ENCODE measurements at places on chromosomes 7 and 10.

DNA sequence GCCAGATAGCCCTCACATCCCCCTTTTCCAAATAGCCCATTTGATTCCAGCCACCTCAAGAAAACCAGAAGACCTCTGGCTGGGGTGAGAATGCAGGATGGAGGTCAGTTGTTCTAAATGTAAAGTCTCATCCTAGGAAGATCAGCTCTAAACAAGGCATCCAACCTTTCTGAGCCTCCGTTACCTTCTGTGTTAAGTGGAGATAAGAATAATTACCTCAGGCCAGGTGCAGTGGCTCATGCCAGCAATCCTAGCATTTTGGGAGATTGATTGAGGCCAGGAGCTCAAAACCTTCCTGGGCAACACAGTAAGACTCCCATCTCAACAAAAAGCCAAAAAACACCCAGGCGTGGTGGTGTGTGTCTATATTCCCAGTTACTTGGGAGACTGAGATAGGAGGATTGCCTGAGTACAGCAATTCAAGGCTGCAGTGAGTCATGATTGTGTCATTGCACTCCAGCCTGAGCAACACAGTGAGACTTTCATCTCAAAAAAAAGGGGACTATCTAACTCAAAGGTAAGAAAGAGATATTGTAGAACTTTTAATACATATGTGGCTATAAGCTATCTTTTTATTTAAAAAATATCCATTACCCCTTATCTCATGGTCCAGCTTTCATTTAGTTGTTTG, 43.5 kb downstream of the PRTFDC1 start:
- DNase-seq, result no peak

- no peak for DNase-seq
These were observed 11.4 kb downstream of the STK31 start for GRCh38 chr7:23721456-23721855.

- no peak for DNase-seq
These were observed 244.9 kb downstream of the MAD1L1 start for GRCh38 chr7:1987591-1988532.

GRCh38 chr10:74674927-74675326, 151.5 kb upstream of the KAT6B start:
- DNase-seq, result no peak

GRCh38 chr7:665736-666453, 60.6 kb upstream of the DNAAF5 start:
- no peak for DNase-seq

DNA sequence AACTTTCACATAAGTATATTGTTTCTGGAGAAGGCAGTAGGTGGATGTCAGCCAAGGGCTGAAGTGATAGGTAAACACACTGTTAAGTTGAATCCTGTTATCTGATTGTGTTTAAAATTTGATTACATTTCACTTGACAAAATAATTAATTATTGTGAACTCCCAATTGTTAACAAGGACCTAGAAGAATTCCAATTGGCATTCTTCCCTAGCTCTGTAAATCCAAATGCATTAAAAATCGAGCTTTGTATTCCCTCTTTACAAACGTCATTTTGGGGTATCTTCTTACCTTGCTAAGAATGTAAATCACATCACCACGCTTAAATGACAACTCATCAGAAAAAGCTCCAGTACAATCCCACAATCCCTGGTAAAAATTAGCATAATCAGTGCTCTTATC, 179.9 kb downstream of the SKAP2 start:
- DNase-seq, result no peak

GRCh38 chr10:7908541-7909210, 90.4 kb downstream of the TAF3 start:
- no peak for DNase-seq

DNA sequence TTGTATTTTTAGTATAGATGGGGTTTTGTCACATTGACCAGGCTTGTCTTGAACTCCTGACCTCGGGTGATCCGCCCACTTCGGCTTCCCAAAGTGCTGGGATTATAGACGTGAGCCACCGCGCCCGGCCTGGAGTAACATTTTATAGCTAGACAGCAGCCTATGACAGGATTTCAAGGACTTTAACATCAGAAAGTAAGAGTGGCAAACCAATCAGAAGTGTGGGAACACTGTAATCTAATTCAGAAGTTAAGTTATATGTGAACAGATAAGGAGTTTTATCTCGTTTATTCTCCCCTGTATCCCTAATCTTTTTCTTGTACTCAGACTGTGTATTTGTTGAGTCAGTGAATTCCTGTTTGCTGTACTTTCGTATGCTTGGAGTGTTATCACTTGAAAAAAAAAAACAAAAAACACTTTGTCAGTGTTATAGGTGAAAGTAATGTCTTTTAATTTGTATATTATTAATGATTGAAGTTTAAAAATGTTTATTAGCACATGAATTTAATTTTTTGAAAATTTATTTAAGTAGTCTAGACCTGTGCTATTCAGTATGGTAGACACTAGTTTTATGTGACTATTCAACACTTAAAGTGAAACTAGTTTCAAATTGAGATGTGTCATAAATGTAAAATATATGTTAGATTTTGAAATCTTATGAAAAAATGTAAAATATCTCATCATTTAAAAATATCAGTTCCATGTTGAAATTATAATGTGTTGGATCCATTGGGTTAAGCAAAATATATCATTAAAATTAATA, 38.6 kb downstream of the RSBN1L start:
- DNase-seq, result no peak

DNA sequence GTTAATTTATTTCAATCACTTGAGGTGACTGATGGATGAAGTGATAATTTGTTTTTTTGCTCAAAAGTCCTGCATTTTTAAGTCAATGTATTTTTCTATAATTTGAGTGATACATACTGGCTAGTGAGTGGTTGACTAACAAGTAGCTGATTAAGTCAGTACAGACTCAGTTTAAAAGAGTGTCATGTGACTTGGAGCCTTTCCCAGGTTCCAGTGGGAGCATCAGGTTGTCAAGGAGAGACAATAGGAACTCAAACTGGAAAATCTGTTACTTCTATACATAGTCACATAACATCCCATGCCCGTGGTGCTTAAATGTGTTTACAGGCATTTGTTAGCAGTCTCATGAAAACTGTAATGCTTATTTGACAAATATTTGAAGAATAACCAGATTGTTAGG, 154.7 kb downstream of the ANK3 start:
- DNase-seq, result no peak

DNA sequence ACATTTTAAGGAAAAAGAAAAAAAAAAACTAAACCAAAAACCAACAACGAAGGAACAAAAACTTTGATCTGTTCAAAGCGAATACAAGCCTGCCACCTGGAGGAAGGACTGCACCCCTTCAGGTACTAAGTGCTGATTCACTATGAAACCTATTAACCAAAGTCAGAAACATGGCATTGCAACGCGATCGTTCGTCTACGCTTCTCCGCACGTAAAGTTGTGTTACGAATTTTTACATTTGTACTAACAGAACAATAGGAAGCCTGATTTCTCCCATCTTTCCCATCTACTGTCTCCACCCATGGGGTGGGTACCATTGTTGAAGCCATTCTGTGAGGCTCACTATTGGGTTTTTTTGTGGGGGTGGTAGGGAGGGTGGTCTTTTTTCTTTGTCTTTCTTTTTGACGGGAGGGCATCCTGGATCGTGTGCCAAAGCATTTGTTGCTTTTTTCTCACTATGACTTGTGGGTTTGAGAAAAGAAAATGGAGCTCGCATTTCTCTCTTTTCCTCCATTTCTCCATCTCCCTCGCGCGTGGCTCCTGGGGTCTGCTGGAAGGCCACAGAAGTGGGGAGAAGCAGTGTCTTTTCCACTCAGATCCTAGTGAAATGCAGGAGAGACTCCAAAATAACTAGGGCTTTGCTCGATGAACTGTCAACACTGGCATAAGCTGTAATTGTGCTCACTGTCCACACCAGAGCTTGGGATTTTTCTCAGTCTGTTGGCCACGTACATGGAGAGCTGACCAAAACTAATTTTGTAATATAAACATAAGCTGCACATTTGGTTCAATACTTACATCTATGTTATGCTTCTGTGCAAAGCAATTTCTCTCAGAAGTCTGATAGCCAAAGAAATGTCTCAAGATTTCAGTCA, 100.9 kb upstream of the YAE1 start:
- DNase-seq, result no peak

GRCh38 chr10:90614631-90615030, 243.2 kb downstream of the HTR7 start:
- no peak for DNase-seq

DNA sequence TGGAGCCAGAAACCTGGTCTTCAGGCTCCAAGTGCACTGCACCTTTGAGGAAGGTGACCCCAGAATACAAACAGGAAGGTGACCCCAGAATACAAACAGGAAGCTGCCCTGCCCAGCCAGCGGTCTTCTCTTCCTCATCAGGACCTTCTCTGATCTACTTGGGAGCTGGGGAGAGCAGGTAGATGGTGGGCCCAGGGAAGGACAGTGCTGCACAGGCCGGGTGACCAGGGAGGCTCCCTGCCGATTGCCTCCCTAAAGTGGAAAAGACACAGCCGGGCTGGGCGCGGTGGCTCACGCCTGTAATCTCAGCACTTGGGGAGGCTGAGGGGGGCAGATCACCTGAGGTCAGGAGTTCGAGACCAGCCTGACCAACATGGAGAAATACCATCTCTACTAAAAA, 151.8 kb upstream of the CHST15 start:
- DNase-seq, result no peak

GRCh38 chr10:26507441-26507840, 69.3 kb downstream of the APBB1IP start:
- DNase-seq, result no peak

GRCh38 chr10:120948889-120949608, 97.9 kb downstream of the WDR11 start:
- peak; percentile 68 for DNase-seq

GRCh38 chr10:110225441-110225755, 18.0 kb downstream of the MXI1 start:
- no peak for DNase-seq

DNA sequence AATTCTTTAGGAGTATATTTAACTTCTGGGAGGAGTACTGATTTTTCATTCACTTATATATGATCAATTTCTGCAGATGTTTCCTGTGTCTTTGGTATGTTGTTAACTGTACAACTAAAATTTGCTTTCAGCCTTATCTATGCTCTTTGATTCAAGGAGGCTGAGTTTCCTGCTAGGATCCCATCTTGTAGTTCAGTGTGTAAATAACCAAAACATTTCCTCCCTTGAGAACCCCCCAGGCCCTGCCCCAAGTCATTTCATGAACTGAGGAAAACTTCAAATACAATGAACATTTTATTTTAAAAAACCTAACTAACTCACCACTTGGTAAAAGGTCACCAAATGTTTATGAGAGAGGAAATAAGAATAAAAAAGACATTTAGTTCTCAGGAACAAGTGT, 55.5 kb downstream of the VWA2 start:
- no peak for DNase-seq

DNA sequence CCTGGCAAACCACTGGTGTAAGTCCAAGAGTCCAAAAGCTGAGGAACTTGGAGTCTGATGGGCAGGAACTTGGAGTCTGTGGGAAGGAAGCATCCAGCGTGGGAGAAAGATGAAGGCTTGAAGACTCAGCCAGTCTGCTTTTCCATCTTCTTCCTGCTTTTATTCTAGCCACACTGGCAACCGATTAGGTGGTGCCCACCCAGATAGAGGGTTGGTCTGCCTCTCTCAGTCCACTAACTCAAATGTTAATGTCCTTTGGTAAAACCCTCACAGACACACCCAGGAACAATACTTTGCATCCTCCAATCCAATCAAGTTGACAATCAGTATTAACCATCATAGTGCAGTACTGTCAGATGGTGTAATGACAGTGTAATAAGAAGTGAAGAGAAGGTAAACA, 119.2 kb downstream of the EPC1 start:
- DNase-seq, result no peak

- DNase-seq, result no peak
These were observed 12.1 kb upstream of the GRIFIN start for GRCh38 chr7:2488272-2488645.

GRCh38 chr10:77244746-77245145, 392.9 kb downstream of the KCNMA1 start:
- DNase-seq, result no peak

GRCh38 chr10:116287906-116288501, 15.0 kb upstream of the GFRA1 start:
- no peak for DNase-seq

- no peak for DNase-seq
These were observed 119.0 kb downstream of the GNAI1 start for GRCh38 chr7:80253653-80254052.

- no peak for DNase-seq
These were observed 587 bp upstream of the CELF2 start for GRCh38 chr10:11017000-11017569.

DNA sequence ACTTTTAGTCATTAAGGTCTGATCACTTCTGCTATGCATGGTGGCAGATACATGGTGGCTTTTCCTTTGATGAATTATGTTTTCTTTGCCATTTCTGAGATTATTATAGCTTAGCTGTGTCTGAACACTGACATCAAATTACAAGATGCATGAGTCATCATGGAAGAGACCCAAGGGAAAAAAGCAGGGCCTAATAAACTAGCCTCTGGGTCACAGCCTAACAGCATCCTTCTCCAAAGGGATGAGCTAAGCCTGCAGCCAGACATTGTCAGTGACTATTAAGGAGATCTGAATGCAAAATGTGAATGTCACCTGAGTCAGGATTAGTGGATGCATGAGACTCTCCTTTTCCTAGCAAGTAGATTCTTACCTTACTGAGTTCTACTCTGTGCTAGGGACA, 19.1 kb upstream of the OGDHL start:
- no peak for DNase-seq

DNA sequence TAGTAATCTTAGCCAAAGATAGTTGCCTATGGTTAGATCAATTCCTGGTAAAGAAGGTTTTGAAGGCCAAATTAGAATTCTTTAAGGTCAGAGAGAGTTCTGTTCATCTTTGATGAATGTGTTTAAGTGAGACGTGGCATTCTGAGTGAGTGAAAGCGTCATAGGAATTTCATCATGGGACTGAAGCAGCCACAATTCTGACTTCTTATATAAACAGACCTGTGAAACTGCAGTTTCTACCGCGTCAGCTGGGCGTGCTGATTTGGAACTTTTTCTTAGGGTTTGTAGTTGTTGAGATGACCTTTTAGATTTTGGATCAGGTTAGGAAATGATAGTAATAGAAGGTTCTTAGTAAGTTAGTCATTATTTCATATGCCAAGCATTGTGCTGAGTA, 103.8 kb downstream of the CNNM2 start:
- no peak for DNase-seq

DNA sequence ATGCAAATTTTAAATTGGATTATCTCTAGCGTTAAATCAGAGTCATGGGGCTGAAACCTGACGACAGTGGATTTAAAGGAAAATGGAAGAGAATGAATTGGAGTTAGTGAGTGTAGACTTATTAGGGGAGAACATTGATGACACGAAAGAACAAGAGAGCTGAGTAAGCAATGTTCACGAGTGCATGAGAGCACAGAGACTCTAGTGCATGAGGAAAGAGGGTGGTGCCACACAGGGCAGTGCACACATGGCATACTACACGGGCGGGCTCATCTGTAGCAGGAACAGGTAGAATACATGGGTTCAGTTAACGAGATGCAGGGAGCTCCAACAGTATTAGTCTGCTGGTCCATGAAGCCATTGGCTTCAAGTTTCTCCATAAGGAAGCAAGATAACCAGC, 53.9 kb downstream of the USP6NL start:
- DNase-seq, result no peak

DNA sequence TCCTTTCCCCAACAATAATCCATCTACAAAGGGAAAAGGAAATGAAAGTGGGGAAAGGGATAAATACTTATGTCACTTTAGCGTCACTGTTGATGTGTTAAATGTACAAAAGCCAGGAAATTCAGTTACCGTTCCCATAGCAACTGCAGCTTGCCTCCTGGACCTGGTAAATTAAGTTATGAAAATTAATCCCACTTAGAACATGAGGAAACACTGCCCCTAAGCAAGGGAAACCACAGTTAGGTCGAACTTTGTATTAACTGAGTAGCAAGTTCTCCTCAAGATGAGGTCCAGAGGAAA, 338.2 kb upstream of the AOAH start:
- DNase-seq, result no peak
